ENCODE measurements at places on chromosomes 11 and 22.

GRCh38 chr11:33040033-33040861 lies 875 bp downstream of the TCP11L1 start:
- no peak for DNase-seq

GRCh38 chr11:79313530-79313913 lies 127.3 kb downstream of the TENM4 start:
- DNase-seq, result no peak

DNA sequence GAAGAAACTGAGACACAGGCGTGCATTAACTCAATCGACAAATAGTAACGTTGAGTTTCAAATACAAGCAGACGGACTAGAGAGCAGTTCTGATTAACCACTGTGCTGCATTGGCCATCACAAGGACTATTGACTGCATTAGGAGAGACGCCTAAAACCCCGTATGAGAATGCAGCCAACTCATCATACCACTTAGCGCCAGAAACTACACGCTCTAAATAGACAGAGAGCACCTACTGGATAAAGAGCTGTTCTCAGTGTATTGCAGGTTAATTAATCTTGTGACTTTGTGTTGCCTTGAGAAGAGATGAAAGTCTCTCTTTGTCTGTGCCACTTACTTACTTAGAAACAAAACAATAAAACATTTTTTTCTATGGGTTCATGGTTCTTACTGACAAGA lies 484.0 kb downstream of the OPCML start:
- DNase-seq, result no peak

GRCh38 chr22:27580311-27580897 lies 221.2 kb downstream of the MN1 start:
- no peak for DNase-seq

GRCh38 chr22:19607192-19608002 lies 83.2 kb upstream of the CLDN5 start:
- no peak for DNase-seq

DNA sequence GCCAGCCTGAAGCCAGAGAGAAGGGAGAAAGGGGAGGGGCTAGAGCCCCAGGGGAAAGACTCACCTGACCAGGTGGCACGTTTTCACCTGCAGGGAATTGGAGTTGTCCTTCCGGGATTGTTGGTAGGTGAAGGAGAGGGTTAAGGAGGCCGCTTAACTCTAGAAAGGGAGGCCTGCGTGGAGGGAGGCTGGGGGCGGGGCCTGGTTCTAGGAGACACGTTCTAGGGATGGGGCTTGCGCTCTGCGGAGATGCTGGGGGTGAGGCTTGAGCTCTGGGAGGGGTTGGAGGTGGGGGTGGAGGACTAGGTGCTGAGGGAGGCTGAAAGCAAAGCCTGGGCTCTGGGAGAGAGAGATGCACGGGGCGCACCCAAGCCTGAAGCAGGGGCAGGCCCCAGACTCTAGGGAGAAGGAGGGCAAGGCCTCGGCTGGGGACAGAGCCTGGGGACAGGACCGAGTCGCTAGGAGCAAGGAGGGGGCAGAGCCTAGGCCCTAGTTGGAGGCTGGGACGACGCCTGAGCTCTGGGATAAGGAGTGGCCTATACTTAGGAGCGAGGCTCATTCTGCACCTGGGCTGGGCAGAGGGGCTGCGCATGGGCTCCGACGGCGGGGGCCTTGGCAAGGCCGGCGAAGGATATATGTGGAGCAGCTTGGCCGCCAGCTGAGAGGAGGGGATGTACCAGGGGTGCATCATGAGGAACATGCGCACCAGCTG lies 2.4 kb downstream of the RASGRP2 start:
- DNase-seq, result no peak

GRCh38 chr22:18075720-18076497 lies 1.9 kb upstream of the PEX26 start:
- peak; percentile 61 for DNase-seq

- DNase-seq, result peak; percentile 26
Observed at GRCh38 chr22:17890245-17890671, 116.0 kb upstream of the BID start.

- peak; percentile 9 for DNase-seq
Observed at GRCh38 chr11:30128269-30128932, 102.4 kb upstream of the FSHB start.

GRCh38 chr22:24105013-24105360 lies 76.3 kb upstream of the SUSD2 start:
- no peak for DNase-seq

DNA sequence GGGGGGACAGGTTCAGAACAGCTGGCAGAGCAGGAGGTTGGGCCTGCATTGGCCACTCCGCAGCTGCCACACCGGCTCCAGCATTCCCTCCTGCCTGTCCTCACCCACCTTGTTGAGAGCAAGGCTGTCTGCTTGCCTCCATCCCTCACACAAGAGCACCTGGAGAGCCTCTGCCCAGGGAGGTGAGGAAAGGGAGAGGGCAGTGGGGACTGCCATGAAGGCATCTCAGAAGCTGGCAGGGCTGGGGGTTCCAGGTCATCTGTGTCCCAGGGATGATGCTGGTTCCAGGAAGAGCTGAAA lies 27.1 kb downstream of the RSPH14 start:
- no peak for DNase-seq

GRCh38 chr22:41447435-41448188 lies 1.0 kb upstream of the TOB2 start:
- DNase-seq, result no peak
